Stimulated activated CD8-positive, alpha-beta memory T cell treated with anti-CD3 and anti-CD28 coated beads, Interleukin-4, amount 100 ng/mL, for 4 hours (primary cell): ENCODE measurements at places on chromosomes 5 and 9.

GRCh38 chr9:121529237-121529987, 29.8 kb upstream of the GGTA1 start:
- no peak for DNase-seq

DNA sequence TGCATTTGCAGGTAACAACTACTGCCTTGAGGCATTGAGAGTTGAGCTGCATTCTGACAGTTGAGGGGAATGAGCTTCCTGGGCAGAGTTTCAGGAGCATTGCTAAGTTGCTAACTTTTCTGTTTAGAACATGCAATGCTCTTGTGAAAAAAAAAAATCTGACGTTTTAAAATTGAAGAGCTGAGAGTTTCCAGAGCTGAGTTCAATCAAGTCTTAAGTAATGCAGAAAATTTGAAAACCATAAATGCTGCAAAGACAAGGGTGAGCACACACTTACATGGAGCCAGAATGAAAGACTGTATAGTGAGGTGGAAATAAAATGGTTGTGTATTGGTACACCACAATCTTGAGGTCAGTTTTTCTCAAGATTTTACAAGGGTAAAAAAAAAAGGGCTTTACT, 166.0 kb downstream of the GABRB2 start:
- DNase-seq = no peak

DNA sequence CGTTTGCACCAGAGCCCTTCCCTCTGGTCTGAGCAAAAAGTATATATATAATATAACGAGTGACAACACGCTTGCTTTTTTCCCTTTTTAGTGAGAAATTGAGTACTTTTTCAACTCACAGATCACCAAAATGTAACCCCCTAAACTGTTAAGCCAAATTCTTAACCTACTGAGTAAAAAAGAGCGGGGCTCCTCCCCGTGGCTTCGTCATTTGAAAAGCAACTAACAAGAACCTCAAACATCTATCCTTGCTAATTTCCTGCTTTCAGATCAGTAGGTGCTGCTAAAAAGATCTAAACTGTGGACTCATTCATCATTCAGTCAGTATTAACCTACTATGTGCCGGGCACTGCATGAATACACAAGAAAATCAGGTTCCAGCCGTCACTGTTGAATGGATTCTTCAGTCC, 1.0 kb upstream of the PTBP3 start:
- DNase-seq = peak; percentile 15

DNA sequence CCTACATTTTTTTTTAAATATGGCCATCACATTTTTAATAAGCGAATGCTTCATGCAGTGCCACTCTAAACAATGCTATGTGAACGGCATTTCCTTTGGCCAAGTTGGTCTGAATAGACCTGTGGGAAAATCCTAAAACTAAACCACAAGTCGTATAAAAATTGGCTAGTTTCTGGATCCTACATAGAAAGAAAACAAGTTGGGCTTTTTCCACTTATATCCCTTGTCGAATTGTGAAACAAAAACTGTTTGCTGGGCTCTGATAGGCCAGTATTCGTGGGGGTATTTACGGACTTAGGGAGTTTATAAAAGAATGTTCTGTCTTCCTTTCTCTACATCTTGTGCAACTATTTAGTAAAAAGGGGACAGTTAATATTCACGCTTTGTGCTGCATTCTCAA, 153.1 kb upstream of the KLF9 start:
- no peak for DNase-seq

DNA sequence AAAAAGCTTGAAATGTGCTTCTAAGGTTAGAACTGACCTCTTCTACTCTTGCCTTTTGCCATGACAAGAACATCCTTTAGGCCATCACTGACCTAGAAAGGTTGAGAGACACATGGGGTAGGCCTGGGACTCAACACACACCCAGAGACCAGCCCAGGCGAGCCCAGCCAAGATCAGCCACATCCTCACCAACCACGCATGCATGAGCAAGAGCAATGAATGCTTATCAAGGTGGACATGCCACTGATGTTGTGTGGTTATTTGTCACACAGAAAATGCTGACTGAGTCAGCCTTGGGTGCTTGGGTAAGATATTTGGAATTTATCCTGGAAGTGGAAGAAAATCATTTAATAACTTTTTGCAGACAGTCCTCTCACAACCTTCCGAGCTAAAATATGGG, 39.4 kb downstream of the SMIM23 start:
- DNase-seq = no peak

DNA sequence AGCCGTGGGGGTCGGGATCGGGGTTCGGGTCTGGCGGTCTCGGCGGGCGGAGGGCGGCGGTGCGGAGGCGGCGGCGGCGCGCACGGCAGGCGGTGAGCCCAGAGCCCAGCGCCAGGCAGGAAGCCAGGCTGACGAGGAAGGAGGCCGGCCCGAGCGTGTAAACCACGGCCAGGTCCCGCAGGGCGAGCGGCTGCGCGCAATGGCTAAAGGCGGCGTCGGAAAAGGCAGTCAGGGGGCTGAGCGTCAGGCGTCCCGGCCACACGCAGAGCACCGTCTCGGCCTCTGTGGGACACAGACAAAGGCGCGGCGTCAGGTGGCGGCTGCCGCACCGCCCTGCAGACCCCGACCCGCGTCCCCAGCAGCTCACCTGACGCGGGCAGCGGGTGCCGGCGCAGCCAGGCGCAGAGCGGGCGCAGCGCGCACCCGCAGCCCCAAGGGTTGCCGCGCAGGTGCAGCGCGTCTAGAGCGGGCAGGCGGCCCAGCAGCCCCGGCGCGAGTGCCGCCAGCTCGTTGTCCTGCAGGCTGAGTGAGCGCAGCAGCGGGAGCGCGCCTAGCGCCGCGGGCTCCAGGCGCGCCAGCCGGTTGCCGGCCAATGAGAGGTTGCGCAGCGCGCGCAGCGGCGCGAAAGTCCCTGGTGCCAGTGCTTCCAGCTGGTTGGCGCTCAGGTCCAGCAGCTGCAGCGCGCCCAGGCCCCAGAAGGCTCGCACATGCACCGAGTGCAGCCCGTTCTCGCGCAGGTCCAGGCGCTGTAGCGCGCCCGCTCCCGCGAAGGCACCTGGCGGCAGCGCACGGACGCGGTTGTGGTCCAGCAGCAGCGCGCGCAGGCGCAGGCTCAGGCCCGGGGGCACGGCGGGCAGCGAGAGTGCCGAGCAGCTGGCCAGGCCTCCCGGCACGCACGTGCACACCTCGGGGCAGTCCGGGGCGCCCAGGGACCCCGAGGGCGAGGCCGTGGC, 671 bp downstream of the LRRC26 start:
- no peak for DNase-seq

- peak; percentile 21 for DNase-seq
These were observed 166.8 kb downstream of the ARHGEF28 start for GRCh38 chr5:73792687-73793320.

- no peak for DNase-seq
These were observed 77.9 kb upstream of the VPS13A start for GRCh38 chr9:77099388-77099787.

DNA sequence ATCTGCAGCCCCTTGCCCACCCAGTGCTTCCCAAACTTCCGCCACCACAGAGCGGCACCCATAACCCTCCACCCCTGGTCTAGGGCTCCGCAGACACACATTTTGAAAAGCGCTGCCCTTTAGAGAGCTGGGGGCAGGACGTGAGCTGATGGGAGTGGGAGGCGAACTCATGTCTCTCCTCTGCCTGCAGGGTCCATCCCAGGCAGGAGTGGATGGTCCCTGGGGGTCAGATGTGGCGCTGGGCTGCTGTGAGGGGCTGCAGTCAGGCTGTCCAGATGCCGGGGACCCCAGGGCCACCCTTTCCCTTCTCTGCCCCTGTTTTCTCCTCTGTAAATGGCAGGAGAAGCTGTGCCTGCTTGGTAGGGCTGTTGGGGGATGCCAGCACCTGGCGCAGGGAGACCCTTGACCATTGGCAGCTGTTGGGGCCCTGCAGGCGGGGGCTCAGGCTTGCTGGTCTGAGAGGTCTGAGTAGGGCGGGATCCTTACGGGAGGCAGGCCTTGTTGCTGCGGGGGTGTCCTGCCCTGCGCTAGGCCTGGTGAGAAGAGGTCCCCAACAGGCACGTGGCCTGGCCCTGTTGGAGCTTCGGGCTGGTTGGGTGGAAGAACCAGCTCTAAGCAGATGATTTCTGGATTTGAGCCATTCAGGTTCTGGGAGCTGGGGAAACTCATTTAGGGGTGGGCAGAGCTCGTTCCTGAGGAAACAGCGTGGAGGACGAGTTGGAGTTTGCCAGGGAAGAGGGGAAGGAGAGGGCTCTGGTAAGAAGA, 10.3 kb upstream of the RNU6ATAC start:
- DNase-seq = no peak

DNA sequence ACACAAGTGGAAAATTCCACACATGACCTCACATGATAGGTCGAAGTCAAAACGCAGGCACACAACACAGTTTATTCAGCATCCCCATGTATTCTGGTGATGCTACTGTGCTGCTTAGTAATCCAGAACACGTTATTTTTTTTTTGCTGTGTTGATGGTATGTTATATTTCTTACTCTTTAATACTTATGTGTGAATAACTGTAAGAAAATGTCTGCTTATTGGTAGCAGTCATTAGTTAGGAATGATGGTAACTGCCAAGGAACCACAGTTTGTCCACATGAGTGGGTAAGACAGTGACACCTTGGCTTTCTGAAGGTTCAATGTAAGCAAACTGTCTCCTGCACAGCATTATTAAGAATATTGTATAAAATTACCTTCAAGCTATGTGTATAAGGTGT, 107.7 kb upstream of the DAPK1 start:
- DNase-seq = no peak

DNA sequence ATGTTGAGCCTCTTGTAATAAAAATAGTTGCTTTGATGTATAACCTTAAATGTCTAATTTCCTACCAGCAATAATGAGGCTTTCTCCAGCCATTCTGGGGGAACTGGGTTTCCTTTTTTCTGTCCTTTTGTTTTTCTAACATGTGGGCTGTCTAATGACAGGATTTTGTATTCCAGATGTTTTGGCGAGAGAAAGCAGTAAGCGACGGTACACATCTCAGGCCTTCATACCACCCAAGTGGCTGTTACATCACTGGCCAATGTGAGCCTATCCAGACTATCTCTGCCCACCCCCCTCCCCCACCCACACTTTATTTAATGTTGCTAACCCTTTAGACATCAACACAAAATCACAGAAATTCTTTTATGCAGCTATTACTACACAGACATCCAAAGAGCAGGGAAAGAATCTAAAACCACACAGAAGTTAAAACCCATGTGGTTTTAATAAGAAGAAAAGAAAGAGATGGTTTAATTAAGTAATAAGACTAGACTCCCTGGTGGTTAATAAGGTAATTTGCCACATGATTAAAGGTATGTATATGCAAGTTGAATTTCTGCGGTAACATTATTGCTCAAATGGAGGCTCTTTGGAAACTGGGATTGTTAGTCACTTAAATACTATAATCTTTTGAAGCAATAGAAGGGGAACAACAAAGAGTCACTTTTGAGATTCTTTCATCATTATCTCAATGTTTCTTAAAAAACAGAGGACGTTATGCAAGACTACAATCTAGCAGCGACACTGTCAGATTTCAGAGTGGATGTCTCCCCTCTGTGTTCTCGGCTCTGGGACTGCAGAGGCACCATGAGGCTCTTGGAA, 365.1 kb downstream of the ENC1 start:
- DNase-seq = no peak

- DNase-seq = no peak
These were observed 8.3 kb upstream of the EEIG1 start for GRCh38 chr9:127989094-127989493.

DNA sequence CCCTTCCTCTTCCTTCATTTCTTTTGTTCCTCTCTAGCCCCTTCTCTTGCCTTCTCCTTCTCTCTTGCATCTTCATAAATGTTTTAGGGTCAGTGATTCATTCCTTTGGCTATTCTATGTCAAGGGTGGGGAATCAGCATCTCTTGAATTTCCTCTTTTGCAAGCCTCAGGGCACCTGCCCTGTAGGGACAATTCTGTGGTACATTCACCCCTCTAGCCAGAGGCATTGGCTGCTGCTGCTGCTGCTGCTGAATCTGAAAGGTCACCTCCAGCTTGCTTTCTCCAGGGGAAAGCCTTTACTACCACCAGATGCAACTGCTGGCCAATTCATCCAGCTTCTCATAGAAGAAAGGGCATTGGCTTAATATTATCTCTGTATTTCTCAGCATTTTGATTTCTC, 87.3 kb downstream of the INSYN2B start:
- no peak for DNase-seq

- no peak for DNase-seq
These were observed 37.3 kb downstream of the SEC61B start for GRCh38 chr9:99259231-99259918.

DNA sequence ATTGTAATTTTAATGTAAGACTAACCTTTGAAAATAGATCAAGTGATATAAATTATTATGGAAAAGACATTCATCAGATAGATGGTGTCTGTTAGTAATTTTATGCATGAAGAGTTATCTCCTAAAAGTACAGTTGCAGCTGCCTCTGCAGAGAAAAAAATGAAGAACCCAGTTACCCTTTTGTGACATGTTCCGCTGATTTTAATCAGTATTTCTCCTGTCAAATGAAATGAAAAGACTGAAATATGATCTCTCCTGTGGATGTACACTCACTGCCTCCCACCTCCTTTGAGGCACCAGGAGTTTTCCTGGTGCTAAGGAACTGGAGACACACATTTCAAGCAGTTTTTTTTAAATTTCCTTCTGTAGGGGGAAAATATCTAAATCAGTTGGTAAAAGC, 277.4 kb downstream of the KIF4B start:
- DNase-seq = no peak

DNA sequence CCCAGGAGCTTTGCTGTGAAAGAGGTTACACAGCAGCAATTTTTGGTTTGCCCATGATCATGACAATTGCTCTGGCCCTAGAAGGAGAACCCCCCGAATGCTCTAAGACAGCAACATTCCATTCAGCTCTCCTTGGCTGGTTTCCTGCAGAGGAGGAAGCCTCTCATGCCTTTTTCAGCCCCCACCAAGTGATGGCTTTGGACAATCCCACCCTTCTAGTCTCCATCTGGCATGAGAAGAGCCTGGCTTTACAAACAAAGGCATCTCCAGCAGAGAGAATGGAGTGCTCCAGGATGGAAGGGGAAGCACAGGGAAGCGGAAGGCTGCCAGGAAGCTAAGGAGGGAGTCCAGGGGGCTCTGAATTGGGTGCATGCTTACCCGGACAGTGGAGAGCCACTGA, 98.4 kb downstream of the CRB2 start:
- no peak for DNase-seq

DNA sequence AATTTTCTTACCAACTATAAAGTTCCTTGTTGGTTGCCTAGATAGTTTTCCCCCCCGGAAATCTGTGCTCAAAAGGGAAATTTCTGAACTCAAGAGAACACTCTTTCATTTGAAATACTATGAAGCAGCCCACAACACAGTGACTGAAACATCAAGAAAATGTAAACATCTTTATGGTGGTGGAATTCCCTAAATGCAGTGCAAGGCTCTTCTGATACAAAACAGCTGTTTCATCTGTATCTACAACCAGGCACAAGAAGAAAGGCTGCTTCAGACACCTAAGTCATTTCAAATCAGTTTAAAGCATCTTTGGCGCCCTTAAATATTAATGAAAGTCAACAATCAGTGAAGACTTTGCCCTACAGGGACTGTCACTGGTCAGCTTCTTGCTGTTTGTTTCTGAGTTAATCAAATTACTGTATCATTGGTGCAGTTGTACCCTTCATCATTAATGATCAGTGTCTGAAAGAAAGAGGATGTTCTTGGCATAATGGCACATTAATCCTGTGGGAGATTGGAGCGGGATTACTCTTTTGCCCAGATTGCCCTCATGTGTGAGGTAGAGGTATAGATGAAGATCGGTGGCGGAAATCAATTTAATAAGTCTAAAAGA, 947.0 kb downstream of the NR2F1-AS1 start:
- DNase-seq = no peak
